ENCODE measurements at places on chromosomes 1 and 21.

GRCh38 chr1:9115351-9116205, 13.3 kb downstream of the GPR157 start:
- no peak for DNase-seq

- DNase-seq, result no peak
Observed at GRCh38 chr1:67601539-67601938, 83.5 kb upstream of the GADD45A start.

- DNase-seq, result no peak
Observed at GRCh38 chr1:20093940-20094391, 24.0 kb downstream of the PLA2G5 start.

- no peak for DNase-seq
Observed at GRCh38 chr1:66733348-66734017, 18.8 kb upstream of the DYNLT5 start.

DNA sequence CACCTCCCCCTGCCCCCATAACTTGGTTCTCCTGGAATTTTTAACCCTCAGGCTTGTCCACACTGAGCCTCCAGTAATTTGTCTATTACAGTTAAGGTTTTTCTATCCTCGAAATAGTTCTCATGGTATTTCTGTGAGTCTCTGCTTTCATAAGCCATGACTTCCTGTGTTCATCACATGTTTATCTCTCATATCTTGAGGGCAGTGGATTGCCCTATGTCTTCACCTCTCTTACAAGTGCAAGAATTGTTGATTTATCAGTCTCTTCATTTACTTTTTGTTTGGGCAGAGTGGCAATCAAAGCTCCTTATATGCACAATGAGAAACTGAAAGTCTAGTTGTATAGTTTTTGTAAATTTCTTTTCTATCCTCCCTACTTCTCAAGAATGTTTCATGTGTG, 328.4 kb downstream of the PLA2G4A start:
- no peak for DNase-seq

GRCh38 chr1:177255411-177255810, 84.7 kb downstream of the BRINP2 start:
- no peak for DNase-seq

DNA sequence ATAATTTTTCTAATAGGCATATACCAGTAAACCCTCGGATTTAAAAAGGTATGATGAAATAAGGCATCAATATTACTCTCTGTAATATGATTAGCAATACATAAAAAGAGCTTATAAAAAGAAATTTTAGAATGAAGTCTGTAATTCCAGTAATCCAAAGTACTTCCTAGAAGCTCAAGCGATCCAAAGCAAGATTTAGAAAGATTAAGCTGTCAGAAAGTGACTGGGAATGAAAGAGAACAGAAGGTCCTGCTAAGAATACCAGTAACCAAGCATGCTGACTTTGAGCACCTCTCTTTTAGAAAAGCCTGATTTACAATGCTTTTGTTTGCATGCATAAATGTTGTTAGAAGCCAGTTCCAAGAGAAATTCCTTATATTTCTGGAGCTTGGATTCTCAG, 125.1 kb downstream of the GIPC2 start:
- DNase-seq, result no peak

DNA sequence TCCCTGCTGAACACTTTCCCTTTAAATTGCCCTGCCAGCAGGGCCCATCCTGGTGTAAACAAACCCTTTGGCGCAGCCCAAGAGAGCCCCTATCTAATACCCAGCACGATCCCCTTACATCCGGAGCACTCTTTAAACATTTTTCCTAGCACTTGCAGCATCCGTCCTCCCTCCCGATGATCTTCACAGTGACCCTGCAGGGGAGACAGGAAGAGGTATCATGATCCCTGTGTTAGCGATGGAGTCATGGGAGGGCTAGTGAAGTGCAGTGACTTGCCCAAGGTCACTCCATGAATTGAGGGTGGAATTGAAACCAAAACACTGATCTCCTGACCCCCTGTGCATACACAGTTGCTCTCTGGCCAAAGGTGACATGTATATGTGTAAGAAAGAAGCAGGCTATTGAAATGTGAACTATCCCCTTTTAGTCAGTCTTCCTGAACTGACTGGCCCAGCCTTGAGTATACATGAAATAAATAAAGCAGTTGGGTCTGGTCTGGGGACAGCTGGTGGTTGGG, 9.8 kb upstream of the KCNQ4 start:
- DNase-seq, result no peak

- DNase-seq, result no peak
Observed at GRCh38 chr1:205072881-205073280, 11.4 kb downstream of the TMEM81 start.

- DNase-seq, result no peak
Observed at GRCh38 chr1:79373481-79374125, 367.1 kb upstream of the ADGRL4 start.

DNA sequence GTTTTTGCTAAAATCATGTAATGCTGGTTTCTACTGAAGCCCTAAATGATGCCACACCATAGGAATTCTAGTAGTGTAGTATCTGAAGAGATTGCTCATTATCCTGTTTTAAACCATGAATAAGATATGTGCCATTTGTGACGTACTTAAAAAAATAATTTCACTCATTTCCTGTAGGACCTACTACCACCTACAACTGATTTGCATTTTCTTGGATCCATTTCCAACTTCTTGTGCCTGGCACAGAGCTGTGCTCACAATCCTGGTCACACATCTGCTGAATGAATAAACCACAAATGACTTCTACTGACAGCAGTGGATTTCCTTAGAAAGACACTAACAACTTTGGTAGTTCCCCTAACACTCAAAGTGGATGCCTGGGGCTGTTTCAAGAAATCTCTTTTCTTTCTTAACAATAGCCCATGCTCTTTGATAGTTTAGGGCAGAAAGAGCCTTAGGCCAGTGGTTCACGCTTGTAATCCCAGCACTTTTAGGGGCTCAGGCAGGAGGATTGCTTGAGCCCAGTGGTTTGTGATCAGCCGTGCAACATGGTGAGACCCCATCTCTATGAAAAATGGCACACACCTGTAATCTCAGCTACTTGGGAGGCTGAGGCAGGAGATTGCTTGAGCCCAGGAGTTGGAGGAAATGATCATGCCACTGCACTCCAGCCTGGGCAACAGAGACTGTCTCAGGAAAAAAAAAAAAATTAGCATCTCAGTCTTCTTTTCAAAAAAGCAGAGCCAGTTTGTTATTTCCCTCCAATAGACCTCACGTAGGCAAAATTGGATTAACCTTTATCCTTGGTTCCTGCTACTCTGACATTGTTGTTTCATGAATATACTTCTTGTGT, 13.0 kb upstream of the BATF3 start:
- DNase-seq, result peak; percentile 30

DNA sequence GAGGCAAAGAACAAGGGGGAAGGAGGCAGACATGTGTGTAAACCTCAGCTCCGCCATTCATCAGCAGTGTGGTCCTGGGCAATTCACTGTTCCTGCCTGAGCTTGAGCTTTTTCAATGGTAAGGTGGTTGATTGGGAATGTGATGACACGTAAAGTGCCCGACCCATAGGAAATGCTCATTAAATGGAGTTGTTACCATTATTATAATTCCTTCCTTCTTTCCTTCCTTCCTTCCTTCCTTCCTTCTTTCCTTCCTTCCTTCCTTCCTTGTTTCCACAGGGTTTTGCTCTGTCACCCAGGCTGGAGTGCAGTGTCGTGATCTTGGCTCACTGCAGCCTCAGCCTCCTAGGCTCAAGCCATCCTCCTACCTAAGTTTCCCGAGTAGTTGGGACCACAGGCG, 4.3 kb downstream of the GPR37L1 start:
- DNase-seq, result peak; percentile 62

GRCh38 chr1:8908388-8909151, 30.1 kb upstream of the ENO1 start:
- DNase-seq, result no peak
